ENCODE measurements at places on chromosomes 2 and 18. TPM values are rescaled to one million over a fixed set of nuclear protein-coding genes. Genes with fewer than 3 reads are reported as not detected.

- no peaks in the 10 kb centered on the region for H3K4me1 ChIP-seq
- DNase-seq = no peak
These were observed 231.2 kb upstream of the CYP26B1 start for GRCh38 chr2:72378753-72379348.

GRCh38 chr2:119122663-119123062 is 35.9 kb downstream of the C1QL2 start:
- no peaks in the 10 kb centered on the region for H3K27me3 ChIP-seq
- no peaks in the 10 kb centered on the region for H3K4me1 ChIP-seq
- no peak for DNase-seq
- no peaks in the 10 kb centered on the region for H3K36me3 ChIP-seq
- no peak overlapping the region for H3K4me3 ChIP-seq
- no peak overlapping the region for H3K27ac ChIP-seq

Gene IL1R1
- total RNA-seq = 1.5 TPM

- DNase-seq = no peak
- H3K27me3 ChIP-seq = no peaks in the 10 kb centered on the region
- no peak overlapping the region for H3K4me3 ChIP-seq
- H3K36me3 ChIP-seq = no peaks in the 10 kb centered on the region
These were observed 327.1 kb downstream of the GALNT13 start for GRCh38 chr2:154198866-154199265.

GRCh38 chr2:120466704-120467054 is 120.7 kb downstream of the INHBB start:
- H3K4me3 ChIP-seq = no peak overlapping the region
- DNase-seq = no peak
- H3K27me3 ChIP-seq = peaks cover 2% of the 10 kb centered on the region
- H3K27ac ChIP-seq = no peak overlapping the region
- H3K36me3 ChIP-seq = no peaks in the 10 kb centered on the region

Measured in activated CD4-positive, alpha-beta memory T cell treated with anti-CD3 and anti-CD28 coated beads, Interleukin-2, amount 10 ng/mL, durations not matched to agents 7 days and 5 days (primary cell).